Stimulated activated CD8-positive, alpha-beta memory T cell treated with anti-CD3 and anti-CD28 coated beads, Interleukin-7, amount 100 ng/mL, for 24 hours (primary cell): ENCODE measurements at places on chromosomes 1 and 21.

DNA sequence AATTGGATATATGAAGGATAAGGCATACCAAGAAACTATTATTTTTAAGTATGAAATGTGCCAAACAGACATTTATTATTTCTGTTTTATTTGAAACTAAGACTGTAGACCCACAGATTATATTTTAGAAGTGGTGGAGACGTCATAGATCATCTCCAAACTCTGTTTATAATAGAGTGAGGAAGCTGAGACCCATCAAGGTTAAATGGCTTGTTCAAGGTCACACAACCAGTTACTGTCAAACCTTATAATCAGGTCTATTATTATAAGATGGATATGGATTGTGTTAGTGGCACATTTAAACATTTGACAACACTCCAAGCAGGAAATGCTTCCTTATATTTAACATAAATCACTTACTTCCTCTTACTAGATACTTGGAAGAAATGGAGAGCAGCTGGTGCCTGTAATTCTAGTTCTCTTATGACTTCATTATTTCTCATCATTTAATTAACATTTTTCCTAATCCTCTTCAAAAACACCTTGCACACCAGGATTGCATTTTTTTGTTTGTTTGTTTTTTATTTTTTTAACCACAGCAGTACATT is 117.0 kb downstream of the NEK7 start:
- DNase-seq, result no peak

DNA sequence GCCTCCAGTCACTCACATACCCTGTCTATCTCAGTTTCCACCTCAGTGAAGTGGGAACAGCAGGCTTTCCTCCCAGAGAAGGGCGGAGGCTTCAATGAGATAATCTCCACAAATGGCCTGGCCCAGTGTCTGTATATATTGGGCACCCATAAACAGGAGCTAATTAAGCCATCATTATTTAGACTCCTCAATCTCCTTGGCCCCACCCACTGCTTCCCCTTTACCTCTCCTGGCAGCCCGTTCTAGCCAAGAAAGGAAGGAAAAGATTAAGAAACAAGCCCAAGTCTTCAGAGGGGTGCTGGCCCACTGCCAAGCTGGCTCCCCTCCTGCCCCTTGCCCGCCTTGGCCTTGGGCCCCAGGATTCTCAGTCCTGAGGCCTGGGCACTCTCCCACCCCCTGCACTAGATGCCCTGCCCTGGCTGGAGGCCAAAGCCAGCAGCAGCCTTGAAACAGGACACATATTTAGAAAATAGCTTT is 15.9 kb upstream of the EPB41 start:
- DNase-seq, result no peak

DNA sequence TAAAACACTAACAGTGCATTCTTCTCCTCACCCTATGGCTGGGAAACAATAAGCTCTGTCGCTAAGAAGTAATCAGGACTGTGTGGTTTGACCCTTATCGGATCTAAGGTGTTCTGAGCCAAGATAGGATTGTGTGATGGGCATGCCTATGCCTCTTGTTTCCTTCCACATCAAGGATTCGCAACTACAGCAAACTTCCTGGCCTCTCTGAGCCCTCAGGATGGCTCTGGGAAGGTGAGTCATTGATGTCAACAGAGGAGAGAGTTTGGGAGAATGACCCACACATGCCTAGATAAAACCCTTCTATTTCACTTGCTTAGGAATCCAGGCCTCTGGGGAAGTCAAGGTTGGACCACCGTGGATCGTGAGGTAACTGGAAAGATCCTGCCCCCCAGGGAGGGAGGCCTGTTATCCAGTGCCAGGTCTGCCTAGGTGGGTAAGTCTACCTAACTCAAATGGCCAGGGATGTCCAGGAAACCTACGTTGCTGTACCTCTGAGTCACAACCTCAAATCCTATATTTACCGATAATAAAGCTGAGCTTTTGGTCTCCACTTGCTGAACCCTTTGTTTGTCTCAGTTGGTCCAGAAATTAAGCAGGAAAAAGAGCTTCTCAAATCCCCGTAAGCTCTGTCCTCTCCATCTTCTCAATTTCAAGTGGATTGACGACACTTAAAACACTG is 27.4 kb downstream of the TIAM1 start:
- no peak for DNase-seq

- DNase-seq, result no peak
Measured at GRCh38 chr1:3551290-3551678, 60.0 kb downstream of the MEGF6 start.

DNA sequence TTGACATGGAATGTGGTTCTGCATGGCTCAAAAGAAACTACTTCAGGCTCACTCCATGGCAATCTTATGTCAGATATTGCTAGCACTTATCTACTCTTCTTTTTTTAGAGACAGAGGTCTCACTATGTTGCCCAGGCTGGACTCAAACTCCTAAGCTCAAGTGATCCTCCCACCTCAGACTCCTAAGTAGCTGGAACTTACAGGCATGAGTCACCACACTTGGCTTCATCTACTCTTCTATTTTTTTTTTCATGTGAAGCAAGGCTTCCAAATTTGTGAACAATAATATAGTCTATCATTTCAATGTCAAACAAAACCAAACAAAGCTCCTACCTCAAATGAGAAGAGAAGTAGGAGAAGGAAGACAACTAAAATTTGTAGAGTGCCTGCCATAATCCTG is 7.5 kb upstream of the PSEN2 start:
- no peak for DNase-seq

- DNase-seq, result no peak
Measured at GRCh38 chr21:43926196-43926595, 61.2 kb downstream of the AGPAT3 start.

DNA sequence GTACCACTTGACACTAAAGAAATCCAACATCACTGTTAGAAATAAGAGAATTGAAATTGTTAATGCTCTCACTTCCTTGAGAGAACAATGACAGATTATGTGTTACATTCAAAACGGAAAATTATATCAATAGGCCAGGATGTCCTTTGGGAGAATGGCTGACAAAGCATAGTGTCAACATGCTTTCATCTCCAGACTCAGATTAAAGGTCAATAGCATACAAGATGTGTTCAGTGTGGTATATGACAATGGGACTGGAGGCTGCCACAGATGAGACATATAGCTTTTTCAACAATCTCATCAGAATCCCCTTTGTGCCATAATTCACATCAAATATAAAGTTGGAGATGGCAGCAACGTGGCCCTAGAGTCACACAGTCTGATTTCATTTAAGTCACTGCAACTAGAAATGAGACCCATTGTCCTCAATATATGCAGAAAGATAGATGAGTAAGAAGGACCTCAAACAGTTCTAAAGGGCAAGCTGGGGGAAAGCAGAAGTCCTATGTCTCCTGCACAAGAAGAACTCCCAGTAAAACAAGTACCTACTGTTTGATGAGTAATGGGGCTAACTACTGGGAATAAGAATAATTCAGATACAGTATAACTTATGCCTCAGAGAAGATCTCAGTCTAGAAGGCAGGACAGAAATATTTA is 327.9 kb downstream of the TTLL7 start:
- DNase-seq, result no peak
